Vagina (tissue), 2 donors: ENCODE measurements at places on chromosomes 3 and 15. TPM values are rescaled to one million over a fixed set of nuclear protein-coding genes. Genes with fewer than 3 reads are reported as not detected.
A peak's percentile ranks its signal among the peaks of the same experiment; 100 is the strongest.

Gene LRRN1
- 1.7 TPM for total RNA-seq

- H3K4me1 ChIP-seq: no peaks in the 10 kb centered on the region
- DNase-seq: no peak
- no peak overlapping the region for H3K4me3 ChIP-seq
Observed at GRCh38 chr15:35288580-35288979, 203.5 kb upstream of the NANOGP8 start.

- H3K27ac ChIP-seq: no peak overlapping the region
- H3K27me3 ChIP-seq: no peaks in the 10 kb centered on the region
- no peaks in the 10 kb centered on the region for H3K36me3 ChIP-seq
- DNase-seq: no peak
Observed at GRCh38 chr3:186664506-186664905, 1.3 kb upstream of the HRG start.

DNA sequence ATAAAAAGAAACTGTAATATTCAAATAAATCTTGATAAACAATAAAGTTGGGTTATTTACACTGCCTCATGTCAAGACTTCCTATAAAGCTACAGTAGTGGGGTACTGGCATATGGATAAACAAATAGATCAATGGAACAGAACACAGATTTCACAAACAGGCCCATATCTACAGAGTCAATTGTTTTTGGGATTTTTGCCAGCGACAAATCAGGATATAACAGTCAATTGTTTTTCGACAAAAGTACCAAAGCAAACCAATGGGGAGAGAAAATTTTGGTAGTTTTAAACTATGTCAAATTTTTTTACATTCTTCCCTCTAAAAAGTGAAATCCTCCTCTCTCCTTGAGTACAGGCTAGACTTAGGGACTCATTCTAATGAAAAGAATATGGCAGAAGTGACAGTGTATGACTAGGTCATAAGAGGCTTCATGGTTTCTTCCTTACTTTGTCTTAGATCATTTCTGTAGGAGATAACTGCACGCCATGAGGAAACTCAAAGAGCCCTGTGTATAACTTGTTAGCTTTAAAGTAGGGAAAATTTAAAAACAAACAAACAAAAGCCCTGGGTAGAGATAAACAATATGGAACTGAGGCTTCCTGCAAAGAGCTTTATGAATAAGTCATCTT, 16.9 kb downstream of the IP6K1 start:
- no peaks in the 10 kb centered on the region for H3K27me3 ChIP-seq
- no peak overlapping the region for H3K27ac ChIP-seq
- H3K4me3 ChIP-seq: no peak overlapping the region

DNA sequence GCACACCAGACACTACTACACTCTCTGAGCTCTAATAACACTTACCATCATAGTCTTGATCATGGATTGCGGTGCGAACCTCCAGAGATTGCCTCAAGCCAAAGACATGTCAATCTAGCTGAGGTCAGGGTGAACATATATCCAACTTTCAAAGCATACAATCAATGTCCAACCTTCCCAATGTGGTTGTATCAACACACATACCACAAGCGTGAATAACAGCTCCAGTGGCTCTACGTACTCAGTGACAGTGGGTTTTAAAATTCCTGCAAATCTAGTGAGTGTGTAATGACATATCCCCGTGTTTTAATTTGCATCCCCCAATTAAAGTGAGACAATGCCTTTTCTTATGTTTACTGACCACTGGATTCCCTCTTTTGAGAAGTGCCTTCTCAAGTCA, 29.6 kb downstream of the SFMBT1 start:
- H3K4me1 ChIP-seq: no peaks in the 10 kb centered on the region
- H3K36me3 ChIP-seq: no peaks in the 10 kb centered on the region
- H3K27me3 ChIP-seq: no peaks in the 10 kb centered on the region
- H3K27ac ChIP-seq: no peak overlapping the region
- no peak for DNase-seq
- H3K4me3 ChIP-seq: no peak overlapping the region

- no peaks in the 10 kb centered on the region for H3K27me3 ChIP-seq
- H3K27ac ChIP-seq: no peak overlapping the region
- no peak for DNase-seq
Observed at GRCh38 chr15:50257924-50258323, 7.6 kb downstream of the HDC start.

DNA sequence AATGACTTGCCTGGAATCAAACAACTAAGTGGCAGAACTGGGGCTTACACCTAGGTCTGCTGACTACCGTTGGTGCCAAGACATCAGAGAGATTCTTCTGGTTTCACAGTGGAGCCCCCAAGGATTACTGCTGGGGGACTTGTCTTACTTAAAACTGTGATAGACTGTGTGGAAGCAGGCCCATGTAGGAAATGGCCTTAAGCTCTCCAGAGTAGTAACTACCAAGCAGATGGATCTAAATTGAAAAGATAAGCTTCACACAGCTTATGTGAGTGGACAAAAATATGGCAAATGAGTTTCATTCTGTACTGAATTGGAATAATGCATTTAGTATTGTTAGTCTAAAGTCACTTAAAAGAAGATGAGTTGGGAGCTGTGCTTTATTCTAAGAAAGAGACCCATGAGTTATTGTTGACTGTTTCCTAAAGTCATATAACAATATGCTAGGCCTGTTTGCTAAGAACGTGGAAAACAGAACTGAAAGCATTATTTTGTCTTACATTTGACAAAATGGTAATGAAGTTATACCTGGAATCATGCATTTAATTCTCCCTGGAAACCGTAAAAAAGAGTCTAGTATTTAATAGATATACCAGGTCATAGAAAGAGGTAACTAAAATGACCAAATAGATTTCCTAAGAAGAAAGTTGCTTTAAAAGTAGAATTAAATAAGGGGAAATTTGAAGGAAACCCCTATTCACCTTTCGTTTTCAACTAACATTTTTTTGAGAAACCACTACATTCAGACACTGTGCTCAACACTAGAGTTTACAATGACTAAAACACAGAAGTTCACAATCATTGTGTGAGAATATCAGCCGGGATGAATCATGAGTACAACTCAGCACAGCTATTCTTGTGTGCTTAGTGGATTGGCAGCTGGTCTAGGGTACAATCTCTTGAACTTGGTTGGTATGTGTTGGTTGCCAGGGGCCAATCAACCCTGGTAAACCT, 13.0 kb upstream of the MAPK6 start:
- no peak overlapping the region for H3K4me3 ChIP-seq
- no peak for DNase-seq
- no peaks in the 10 kb centered on the region for H3K27me3 ChIP-seq
- H3K4me1 ChIP-seq: peaks cover 18% of the 10 kb centered on the region
- H3K27ac ChIP-seq: no peak overlapping the region
- H3K36me3 ChIP-seq: no peaks in the 10 kb centered on the region

Gene HYAL1
- total RNA-seq: 17.7 TPM

Gene PLAAT1
- total RNA-seq: not detected

DNA sequence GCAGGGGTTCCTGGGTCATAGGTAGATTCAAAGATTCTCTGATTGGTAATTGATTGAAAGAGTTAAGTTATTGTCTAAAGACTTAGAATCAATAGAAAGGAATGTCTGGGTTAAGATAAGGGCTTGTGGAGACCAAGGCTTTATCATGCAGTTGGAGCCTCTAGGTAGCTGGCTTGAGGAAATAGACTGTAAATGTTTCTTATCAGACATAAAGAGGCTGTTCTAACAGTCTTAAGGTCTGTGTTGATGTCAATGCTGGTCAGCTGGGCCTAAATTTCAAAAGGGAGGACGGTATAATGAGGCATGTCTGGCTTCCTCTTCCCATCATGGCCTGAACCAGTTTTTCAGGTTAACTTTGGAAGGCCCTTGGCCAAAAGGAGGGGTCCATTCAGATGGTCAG, 48.9 kb downstream of the GASK1A start:
- peaks cover 9% of the 10 kb centered on the region for H3K4me1 ChIP-seq
- H3K36me3 ChIP-seq: no peaks in the 10 kb centered on the region
- no peak overlapping the region for H3K4me3 ChIP-seq
- DNase-seq: peak; percentile 12
- no peak overlapping the region for H3K27ac ChIP-seq
- no peaks in the 10 kb centered on the region for H3K27me3 ChIP-seq

DNA sequence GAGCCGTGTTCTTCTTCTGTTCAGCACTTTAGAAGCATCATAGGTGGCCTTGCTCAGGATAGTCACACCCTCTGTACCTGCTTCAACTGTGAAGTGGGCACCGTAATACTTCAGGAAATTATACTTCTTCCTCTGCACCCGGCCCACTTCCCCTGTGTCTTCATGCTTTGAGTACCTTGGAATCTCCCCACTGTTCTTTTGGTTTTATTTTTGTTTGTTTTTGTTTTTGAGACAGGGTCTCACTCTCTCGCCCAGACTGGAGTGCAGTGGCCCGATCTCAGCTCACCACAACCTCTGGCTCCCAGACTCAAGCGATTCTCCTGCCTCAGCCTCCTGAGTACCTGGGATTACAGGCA, 1.7 kb downstream of the P2RY14 start:
- no peaks in the 10 kb centered on the region for H3K27me3 ChIP-seq
- no peak overlapping the region for H3K27ac ChIP-seq
- H3K4me3 ChIP-seq: no peak overlapping the region
- H3K36me3 ChIP-seq: no peaks in the 10 kb centered on the region
- DNase-seq: no peak
- H3K4me1 ChIP-seq: no peaks in the 10 kb centered on the region

Gene CCR3
- not detected for total RNA-seq

DNA sequence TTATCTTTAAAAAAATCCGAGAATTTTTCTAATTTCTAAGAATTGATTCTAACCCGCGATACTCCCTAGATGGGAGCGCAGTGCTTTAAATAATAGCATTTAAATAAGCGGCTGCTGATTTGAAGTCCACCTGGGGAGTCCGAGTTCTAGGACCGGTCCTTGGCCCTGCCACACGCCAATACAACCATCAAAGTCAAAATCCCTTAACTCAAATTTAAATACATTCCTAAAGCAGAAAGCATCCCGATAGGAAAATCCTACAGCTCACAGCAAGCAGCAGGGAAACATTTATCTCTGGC, 508 bp upstream of the ECT2 start:
- H3K27me3 ChIP-seq: no peaks in the 10 kb centered on the region
- H3K4me3 ChIP-seq: peak overlapping the region; percentile 76
- H3K4me1 ChIP-seq: peaks cover 19% of the 10 kb centered on the region
- no peaks in the 10 kb centered on the region for H3K36me3 ChIP-seq
- DNase-seq: no peak
